Glomerular endothelial cell (primary cell): ENCODE measurements at places on chromosomes 6 and 20.

DNA sequence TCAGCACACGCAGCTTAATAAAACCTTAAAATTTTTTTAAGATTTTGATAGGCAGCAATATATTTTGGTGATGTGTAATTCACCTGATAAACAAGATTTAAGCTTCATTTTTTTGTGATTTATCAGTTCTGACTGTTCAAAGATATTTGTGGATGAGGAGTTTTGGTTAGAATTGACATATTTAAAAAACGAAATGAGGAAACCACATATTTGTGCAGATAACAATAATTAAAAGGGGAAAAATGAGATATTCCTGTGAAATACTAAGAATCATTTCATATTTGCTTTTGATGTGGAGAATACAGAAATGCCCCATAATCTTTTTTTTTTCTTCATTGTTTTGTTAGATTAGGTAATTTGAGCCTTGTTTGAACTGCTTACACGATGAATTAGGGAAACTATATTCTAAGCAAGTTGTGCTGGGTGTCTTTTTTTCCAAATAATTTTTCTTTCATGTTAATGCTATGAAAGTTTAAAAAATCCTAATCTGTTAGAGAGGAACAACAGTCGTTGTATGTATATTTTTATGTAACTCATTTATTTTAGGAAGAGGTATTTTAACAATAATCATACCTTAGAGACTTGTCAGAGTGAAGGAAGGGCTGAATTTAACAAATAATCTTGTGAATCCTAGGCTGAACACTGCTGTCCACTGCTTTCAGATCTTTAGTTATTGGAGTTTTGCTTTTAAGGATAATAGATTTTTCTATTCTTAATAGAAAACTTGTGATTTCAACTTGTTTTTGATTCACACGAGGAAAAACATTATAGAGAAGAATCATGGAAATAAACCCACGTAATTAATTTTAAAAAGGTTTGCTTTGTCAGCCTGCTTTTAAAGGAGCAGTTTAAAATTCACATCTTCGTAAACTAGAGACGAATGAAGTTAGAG, 4.0 kb downstream of the ARID1B start:
- no peak for DNase-seq

- no peak for DNase-seq
Observed at GRCh38 chr20:7137395-7138151, 370.1 kb downstream of the BMP2 start.

GRCh38 chr6:138987080-138987642, 892 bp downstream of the REPS1 start:
- no peak for DNase-seq

DNA sequence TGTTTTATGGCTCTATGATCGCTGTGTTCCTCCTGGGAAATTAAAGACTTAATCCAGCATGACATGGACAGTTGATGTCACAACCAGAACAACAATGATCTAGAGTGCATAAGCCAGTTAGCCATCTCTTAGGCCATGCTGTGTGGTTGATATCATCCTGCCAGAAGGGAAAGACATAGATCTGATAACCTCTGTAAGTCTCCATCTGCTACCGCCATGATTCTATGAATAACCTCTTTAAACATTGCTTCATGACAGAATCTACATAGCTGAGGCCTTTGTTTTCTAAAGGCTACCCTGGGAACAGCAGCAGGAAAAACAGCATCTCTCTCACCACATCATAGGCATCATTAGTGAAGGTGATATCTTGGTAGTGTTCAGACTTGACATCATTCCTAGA, 117.6 kb upstream of the PHACTR1 start:
- no peak for DNase-seq

GRCh38 chr6:16868968-16869367, 107.7 kb upstream of the ATXN1 start:
- no peak for DNase-seq

DNA sequence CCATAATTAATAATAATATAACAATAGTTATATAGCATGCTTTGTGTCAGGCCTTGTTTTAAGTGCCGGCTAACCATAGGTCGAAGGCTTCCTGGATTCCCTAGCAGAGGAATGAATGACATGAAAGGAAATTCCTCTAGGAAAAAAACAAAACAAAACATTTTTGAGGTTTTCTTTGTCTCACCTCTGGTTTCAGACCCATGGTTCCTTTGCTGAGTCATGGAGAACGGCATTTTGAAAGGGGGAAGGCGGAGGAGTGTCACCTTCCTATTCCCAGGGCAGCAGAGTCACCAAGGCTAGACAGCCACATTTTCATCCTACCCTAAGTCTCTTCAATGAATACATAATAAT, 25.3 kb upstream of the CCND3 start:
- DNase-seq, result no peak

GRCh38 chr6:165511807-165512206, 151.2 kb downstream of the PDE10A start:
- DNase-seq, result no peak

DNA sequence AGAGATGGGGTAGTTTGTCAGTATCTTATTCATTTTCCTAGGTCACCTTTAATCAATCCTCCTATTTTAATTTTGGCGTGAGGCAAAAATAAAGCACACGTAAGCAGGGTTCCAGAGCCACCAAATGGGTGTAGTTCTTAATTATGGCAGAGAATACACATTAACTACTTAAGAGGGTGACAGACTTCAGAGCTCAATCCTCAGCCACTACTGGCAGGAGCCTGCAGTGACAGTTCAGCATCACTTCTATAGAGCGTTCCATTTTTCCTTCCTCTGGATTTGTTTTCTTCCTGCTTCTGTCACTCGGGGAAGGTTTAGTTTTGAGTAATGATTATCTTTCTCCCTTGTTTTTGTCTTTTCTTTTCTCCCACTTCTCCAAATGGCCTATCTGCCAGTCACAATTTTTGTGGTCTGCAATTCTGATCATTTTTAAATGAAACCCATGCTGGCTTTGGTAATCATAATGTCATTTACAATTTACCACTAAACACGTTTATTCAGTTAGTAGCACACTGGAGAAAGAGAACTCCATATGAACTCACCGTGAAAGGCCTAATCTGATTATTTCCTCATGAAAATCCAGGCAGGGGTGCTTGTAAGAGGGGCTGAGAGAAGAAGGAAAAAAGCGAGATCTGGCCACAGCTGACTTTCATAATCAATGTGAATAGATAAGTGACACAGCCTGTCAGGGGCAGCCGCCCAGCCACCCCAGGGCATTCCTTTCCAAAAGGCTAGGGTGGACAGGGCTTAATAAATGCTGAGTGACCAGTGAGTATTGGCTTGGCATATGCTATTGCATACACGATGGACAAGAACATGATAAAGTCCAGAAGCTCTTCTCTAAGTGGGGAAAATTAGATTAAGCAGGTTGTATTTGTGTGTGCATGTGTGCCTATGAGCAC, 412.1 kb downstream of the PKHD1 start:
- DNase-seq, result no peak

- DNase-seq, result peak; percentile 31
Observed at GRCh38 chr6:138654715-138655634, 118.6 kb upstream of the CCDC28A start.

DNA sequence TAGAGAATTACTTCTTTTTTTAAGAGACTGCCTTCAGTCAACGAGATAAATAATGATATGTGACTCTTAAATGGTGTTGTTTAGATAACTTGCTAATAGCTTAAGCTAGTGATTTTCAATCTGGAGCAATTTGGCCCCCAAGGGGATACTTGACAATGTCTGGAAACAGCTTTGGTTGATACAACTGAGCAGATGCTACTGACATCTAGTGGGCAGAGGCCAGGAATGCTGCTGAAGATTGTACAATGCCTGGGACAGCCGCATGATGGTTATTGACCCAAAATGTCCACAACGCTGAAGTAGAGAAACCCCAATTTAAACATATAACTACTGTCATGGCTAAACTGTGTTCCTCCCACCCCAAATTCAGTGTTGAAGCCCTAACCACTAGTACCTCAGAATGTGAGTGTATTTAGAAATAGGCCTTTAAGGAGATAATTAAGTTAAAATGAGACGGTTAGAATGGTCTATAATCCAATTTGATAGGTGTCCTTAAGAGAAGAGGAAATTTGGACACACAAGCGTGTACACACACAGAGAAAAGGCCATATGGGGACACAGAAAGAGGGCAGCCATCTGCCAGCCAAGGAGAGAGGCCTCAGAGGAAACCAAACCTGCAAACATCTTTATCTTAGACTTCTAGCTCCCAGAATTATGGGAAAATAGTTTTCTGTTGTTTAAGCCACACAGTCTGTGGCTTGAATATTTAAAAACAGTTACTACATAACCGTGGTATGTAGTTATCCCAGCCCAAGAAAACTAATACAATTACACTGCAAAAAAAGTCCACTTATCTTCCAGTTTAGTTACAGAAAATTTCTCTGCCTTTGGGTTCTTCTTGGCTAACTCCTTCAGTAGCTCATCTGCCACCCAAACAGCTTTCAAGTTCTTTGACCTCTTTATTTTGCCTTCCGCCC, 22.2 kb downstream of the RWDD2A start:
- DNase-seq, result no peak

- DNase-seq, result no peak
Observed at GRCh38 chr20:25233016-25233772, 14.7 kb upstream of the PYGB start.

GRCh38 chr6:11706171-11706570, 72.4 kb downstream of the ADTRP start:
- DNase-seq, result no peak

GRCh38 chr6:14083262-14083661, 34.3 kb upstream of the CD83 start:
- no peak for DNase-seq

DNA sequence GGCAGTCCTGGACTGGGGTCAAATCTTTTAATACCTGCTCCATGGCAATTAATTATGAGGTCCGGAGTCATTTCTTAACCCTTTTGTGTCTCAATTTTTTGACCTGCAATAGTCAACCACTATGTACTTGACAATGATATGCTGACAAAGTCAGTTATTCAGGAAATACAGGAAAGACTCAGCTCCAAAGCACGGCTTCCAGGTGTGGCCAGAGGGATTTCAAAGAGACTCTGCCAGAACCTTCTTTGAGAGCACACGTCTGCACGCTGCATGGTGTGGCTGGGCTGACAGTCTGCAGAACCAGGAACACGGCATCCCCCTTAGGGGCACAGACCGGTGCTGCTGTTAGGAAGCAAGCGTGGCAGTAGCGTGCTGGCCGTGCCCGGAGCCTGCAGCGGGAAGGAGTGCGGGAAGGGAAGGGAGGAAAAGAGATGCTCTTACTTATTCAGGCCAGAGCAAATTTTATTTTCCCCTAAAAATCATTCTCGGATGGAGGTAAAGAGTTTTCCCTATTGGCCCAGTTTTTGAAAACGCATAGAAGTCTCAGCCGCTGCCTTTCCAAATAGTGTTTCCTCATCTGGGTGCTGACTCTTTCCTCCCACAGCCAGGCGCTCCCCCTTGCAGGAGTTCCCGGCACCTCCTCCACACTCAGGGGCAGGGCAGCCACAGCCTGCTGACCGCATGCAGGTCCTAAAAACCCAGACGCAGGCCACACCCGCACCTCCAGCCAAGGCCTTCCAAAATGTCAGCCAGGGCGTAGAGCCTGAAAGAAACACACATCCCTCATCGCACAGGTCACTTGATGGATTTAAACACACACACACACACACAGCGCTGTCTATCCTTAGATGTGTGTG, 187.4 kb upstream of the SNX9 start:
- DNase-seq, result no peak

DNA sequence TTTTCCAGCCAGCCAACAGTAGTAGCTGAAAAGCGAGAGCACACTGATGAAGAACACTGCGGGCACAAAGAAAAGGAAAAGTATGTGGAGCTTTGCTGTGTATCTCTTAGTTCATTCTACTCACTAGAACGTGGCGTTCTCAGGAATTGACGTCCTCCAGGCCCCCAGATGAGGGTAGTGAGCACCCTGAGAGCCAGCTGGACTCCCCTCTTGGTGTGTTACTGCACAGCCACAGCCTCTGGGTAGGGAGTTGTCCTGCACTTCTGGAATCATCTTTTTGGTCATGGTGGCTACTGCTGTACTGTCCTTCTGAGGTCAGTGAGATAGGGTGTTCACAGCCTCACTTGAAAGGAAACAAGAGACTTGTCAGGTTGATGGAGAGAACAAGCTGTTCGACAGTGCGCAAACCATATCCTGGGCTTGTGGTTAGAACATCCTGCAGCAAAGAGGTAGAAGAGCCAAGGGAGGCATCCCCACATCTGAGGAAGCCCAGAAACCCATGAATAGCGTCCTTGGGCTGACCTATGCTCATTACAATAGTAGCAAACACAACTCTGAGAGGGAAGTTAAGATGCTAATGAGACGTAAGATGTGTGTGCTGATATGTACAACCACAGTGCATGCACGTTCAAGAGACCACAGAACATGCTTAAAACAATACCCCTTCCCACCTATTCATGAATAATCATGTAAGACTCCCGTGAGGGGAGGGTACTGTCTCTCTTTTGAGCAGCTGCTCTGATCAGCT, 14.6 kb upstream of the HLA-F start:
- no peak for DNase-seq

- no peak for DNase-seq
Observed at GRCh38 chr20:36112112-36112511, 42.4 kb upstream of the EPB41L1 start.

GRCh38 chr20:1804554-1804956, 90.7 kb upstream of the SIRPA start:
- no peak for DNase-seq

- no peak for DNase-seq
Observed at GRCh38 chr6:118704915-118705314, 53.5 kb upstream of the CEP85L start.

DNA sequence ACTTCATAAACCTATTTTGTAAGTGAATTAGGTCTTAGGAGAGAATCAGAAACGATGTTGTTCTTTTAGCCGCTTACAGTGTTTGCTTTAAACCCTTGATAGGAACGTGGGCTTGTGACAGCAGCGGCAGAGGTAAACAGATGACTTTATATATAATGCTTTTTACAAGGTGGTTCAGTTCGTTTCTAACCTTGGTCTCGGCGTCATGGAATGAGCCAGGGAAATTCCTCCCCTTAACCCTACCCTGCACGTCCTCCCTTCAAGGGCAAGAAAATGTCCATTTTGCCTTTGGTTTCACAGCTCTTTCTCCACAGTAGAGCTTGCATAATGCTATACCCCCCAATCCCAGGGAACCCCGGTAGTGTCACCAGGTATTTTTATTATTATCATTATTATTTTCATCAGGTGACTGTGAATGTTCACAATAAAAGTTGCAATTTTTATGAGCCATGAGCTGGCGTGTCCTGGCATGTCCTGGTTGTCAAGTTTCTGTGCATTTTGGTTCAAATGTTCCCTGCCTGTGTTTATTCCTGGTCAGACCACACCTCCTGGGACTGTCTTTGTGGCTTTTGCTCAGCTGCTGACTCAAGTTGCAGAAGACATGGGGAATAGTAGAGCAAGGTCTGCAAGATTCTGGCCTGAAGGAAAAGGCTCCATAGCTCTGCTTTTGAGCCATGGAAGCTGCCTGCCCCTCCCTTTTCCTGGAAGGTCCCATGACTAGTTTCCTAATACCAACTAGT, 112.8 kb upstream of the BMP2 start:
- DNase-seq, result no peak

- DNase-seq, result no peak
Observed at GRCh38 chr6:15453186-15453585, 207.3 kb downstream of the JARID2 start.
